ENCODE measurements at places on chromosomes 4 and X.

DNA sequence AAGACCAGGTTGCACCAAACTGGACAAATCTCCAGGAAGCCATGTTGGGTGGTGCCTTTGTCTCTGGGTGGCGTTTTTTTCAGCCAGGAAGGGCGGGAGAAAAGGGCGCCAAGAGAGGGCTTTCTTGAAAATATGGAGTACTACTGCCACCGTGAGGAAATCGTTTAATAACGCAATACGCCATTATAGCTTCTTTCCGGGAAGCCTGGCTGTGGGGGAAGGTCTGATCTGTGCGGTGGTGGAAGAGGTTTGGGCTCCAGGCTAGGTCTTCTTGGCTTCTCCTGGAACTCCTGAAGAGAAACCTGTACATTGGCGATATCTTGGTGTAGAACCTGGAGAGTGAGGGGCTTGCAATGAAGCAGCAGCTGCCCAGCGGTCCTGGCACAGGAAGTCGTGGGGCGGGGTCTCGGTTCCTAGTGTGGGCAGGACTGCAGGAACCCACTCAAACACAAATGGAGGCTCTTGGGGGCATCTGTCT lies 202.7 kb downstream of the OR13H1 start:
- no peak for DNase-seq

GRCh38 chrX:106401965-106402559 lies 209.7 kb upstream of the RADX start:
- DNase-seq = no peak

GRCh38 chr4:2333916-2334644 lies 72.2 kb upstream of the MXD4 start:
- no peak for DNase-seq

DNA sequence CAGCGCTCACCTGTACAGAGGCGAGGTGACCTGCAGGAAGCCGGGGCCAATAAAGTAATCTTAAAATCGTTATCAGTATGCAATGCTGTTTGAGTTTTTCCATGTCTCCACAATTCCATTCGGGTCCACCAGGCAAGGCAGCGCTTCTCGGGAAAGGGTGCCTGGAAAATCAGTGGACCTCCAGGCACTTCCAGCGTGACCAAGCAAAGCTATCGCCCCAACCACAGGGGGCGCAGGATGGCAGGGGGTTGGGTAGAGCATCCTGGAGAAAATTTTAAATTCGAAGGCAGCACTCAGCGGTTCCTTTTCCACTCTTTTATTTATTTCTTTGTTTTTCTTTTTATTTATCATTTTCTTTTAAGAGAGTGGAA lies 5.4 kb upstream of the SOX3 start:
- no peak for DNase-seq

GRCh38 chr4:153513596-153513995 lies 47.4 kb downstream of the TMEM131L start:
- no peak for DNase-seq

GRCh38 chr4:82559735-82560120 lies 2.1 kb downstream of the TMEM150C start:
- no peak for DNase-seq

DNA sequence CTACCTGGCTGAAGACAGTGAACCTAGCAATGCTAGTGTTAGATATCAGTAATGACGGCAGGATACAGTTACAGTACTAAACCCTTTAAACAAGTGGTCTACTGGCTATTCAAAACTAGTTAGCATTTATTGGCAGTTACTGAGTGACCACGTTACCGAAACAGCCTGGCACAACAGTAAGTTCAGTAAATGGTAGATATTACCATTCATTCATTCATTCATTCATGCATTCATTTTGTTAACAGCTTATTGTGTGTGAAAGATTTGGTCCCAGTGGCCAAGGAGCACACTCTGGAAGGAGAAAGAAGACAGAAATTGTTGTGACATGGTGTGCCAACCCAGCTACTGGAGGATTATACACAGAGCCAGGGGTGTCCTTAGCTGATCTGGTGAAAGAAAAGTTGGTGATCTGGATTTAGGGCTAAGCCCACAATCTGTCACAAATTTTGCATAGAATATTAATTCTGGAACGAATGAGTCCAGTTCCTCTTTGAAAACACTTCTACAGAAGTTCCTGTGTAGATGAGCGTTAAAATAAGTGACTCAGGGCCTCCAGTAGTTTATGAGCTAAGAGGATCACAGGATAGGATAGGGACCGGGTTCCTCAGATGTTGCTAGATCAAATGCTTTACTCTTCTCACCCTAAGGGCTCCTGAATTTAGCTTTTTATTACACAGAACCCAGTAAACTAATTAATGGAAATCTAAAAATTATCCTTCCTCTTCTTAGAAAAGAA lies 179.1 kb downstream of the CBR4 start:
- DNase-seq = no peak

DNA sequence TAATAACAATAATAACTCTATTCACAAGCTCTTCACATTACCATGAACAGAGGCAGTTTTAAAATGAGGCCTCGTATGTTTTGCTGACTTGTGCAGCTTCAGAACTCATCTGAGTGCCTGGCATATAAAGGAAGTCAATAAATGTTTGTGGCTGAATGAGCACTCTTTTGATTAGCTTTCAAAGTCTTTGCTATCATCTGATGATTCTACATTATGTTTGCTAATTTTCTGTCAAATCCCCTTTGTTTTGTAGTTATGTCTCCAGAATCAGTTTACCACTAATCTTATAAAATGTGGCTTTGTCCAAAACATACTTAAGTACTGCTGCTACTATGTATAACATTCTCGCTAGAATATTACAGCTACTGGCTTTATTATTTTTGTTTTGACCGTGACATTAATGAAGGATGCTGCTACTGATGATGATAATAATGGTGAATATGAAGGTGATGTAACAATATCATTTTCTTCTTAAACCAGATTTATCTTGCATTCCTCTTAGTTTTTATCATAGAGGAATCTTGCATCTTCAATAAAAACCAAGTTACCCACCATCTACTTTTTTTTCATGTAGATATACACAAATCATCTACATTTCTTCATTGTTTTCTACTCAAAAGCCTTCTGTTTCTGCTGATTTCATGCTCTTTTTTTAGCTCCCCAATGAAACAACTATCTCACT lies 384.5 kb downstream of the NAF1 start:
- DNase-seq = no peak

DNA sequence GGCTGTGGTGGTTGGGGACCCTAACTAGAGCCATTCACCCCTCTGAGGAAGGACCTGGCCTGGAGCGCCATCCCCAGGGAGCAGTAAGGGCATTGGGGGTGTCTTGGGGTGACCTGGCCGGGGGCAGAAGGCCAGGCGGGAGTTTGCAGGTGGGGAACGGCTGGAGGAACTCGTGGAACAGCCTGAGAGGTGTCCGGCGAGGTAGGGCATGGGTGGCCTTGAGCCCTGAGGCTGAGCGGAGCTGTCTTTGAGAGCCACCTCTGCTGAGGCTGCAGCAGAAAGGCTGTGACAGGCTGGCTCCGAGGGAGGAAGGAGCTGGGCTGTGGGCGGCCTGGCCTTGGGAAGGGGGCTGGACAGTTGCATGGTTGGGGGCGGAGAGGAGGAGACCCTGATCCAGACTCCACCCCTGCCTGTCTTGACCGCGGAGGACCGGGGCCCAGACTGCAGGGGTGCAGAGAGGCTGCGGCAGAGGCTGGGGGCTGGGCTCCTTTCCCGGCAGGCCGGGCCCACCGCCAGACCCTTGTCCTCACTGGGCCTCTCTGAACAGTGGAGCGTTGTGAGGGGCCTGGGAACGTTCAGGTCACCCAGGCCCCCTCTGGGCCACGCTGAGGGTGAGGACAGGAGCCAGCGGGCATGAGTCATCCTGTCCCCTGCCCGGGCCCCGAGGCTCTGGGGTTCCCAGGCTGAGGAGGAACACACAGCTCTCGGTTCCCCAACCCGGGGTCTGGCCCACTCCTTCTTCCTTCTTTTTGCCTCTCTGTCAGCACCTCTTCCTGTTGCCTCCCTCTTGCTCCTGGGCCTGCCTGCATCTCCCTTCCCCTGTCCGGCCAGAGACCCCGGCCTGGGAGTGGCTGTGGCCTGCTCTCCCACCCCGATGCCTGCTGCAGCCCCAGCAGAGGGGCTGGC lies 8.1 kb downstream of the SH3BP2 start:
- peak; percentile 67 for DNase-seq

DNA sequence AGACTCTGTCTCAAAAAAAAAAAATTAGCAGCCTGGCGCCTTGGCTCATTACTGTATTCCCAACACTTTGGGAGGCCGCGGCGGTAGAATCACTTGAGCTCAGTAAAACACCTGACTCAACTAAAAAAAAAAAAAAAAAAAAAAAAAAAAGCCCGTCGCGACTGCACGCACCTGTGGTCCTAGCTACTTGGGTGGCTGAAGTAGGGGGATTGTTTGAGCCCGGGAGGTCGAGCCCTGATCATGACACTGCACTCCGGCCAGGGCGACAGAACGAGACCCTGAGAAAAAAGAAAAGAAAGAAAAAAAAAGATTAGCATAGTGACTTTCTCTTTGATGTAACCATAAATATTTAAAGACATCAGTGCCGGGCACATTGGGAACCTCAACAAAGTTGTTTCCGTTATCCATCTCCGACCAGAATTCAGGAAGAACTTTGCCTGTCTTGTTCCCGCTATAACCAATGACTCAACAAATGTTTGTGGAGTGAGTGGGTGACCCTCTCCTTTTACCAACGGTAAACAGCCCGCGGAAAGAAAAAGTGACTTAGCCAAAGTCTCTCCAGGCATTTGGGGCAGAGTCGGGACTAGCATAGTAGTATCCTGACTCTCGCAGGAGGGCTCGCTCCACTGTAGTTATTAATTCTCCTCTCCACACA lies 553 bp upstream of the MED28 start:
- no peak for DNase-seq

DNA sequence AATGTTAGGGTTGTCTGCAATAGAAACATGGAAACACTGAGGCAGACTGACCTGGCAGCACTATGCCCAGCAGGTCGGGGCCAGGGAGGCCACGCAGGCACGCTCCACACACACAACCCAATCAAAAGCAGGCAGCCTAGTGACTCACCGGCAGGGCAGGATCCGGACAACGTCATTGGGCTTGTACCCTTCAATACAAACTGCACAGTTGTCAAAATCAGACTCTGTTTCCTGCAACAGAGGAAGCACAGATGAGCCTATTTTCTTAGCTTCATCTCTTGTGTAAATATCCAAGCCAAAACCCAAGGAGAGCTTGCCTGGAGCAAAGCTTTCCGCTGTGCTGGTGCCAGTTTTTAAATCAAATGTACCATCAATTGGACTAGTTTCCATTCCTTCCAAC lies 185.8 kb downstream of the RNF150 start:
- peak; percentile 19 for DNase-seq

GRCh38 chrX:74280759-74281158 lies 23.2 kb upstream of the ZCCHC13 start:
- DNase-seq = no peak

DNA sequence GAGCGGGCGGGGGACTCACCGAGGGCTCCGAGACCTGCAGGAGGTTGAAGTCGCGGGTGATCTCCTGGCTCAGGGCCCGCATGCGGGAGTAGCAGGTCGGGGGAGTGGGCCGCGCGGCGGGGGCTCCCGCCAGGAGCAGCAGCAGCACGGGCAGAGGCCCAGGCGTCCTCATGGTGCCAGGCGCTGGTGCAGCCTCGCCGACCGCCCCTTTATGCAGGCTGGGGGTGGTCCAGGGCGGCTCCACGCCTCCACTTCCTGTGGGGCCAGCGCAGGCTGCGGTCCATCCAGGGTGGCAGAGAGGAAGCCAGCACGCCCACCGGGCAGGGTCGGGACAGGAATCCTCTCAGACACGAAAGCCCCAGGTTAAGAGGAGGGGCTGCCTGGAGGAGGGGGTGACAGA lies at the start of gene CYTL1:
Gene CYTL1 (minus strand): TSS at position 185 of the 400 bp plus-strand sequence. CDS start 13 bp downstream, at position 172.
- DNase-seq = no peak

DNA sequence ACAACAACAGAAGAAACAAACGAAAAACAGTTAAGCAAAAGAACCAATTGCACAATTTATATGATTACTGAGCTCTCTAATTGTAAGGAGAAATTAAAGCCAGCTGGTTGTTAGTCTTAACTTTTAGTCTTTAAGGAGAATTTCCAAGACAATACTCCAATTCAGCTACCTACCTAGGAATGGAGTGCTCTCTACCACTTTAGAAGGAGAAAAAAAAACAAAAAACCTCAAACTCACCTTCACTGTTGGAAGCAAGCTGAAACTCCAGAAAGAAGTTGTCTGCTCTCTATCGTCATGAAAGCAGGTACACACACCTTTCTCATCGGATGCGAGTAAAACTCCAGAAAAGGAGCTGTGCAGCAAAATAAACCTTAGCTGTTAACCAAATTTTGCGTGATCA lies 86.1 kb upstream of the NPY2R start:
- no peak for DNase-seq

DNA sequence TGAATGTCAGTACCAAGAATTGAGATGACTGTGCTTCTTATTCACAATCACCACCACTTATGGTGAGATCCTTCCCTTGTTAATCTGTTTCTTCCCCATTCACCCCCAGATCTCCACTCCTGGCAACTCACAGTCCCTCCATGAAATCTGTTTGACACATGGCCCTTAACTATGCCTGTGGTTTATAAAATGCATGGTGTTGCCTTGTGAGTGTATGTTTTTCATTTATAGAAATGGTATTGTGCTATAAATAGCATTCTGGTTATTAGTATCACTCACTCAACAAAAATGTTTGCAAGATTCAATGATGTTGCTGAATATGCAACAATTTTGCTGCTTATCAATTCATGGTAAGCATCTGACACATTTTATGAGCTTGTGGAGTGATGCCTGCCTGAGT lies 131.0 kb downstream of the PRKX start:
- no peak for DNase-seq

DNA sequence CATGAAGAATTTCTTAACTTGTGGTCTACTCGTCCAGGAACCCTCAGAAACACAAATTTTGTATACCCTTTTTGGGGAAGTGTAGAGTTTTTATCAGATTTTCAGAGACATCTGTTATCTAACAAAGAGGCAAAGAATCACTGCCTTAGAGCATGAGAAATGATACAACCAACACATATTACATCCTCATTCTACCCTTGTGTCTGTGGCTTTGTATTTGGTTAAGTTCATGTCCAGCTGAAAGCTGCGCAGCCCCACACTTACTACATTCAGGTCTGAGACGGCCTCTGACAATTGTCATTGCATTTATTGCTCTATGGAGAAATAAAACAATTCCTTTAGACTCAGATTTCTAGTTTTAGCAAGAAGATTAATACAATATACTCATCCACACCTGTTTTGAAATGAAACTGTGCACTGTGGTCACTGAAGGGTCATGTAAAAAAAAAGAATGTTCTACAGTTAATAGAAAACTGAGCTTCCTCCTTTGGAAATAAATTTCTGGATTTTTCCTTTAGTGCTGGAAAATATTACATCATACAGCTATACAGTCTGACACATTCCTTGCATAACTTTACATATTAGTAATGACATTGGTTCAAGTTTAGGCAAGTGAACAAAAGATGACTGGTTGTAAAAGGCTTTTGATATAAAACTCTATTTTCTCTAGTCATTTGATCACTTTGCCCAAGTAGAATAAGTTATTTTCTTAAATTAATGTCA lies 39.8 kb downstream of the GLRB start:
- no peak for DNase-seq

- no peak for DNase-seq
These were observed 53.3 kb downstream of the MED28 start for GRCh38 chr4:17667653-17668201.

DNA sequence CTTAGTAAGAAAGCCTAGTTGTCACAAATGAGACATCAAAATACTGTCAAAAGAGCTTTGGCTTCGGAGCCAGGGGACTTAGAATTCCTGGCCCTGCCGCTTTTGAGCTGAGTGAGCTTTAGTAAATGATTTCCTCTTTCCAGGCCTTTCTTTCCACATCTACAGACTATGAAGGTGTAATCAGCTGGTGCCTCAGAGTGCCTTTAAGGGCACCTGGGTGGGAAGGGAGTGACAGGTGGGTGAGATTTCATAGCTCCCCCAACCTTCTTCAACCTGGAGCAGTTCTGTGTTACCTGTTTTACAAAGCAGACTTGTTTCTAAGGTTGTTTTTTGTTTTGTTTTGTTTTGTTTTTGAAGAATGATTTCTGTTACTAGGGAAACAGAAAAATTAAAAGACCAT lies 154.7 kb upstream of the BOD1L1 start:
- no peak for DNase-seq

Data from activated CD4-positive, alpha-beta T cell treated with anti-CD3 and anti-CD28 coated beads, Interleukin-2, amount 10 ng/mL, durations not matched to agents 24 days and 14 days (primary cell).